ENCODE measurements at places on chromosomes 13 and 19.

DNA sequence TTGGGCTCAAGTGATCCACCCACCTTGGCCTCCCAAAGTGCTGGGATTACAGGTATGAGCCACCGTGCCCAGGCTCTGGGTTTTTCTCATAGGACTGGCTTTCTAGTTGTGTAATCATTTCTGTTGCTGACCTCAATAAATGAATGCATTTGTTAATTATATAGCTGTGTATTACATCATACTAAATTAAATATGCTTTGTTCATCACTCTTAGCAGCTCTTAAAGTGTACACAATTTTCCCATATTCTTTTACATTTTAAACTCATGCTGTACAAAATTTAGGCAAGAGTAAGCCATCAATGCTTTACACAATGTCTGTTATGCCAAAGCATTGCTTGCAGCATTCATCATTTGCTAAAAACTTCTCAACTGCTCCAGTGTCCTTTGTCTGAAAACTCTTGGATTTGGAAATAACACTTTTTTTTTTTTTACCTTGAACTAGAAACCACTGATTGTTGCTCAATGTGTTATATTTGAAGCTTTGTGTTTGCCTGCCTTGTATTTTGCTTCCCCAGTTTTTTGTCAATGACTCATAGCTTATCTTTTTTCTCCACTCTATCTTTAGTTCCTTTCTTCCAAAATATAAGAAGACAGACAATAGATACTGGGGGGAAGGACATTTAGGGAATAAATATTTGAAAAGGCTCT, 31.4 kb downstream of the CCDC122 start:
- no peak for DNase-seq

GRCh38 chr13:105445796-105446195, 1089.7 kb downstream of the EFNB2 start:
- DNase-seq, result no peak

- no peak for DNase-seq
Measured at GRCh38 chr13:47139519-47139918, 242.7 kb upstream of the HTR2A start.

DNA sequence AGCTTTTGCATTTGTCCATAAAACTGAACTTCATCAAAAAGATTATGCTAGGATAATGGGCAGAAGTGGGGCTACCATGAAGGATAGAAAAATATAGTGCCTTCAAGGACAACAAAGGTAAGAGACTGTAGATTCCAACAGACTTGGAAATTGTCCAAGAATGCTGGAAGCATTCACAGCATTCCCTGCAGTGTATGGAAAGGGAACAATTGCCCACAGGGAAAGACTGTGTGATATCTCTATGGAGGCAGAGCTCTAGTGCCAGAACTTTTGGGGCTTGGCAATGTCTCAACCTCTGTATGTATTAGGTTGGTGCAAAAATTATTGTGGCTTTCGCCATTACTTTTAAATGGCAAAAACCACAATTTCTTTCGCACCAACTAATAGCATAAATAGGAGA, 1598.8 kb upstream of the MIR17HG start:
- no peak for DNase-seq

DNA sequence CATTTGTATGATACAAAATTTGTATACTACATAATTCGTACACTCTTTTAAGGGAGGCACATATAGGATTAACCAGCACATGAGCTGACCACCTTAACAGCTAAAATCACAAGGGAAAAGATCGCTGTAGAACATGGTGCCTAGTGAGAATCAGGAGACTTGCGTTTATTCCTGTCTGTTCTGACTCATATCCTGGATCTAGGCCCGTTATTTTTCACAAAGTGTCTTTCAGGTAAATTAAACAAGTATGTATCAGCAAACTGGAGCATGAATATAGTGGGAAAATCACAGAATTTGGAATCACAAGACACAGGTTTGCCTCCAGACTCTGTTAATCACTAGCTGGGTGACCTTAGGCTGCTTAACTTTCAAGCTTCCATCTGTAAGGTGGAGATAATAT, 47.5 kb upstream of the ESD start:
- DNase-seq, result no peak

GRCh38 chr19:33781996-33782395, 14.7 kb upstream of the KCTD15 start:
- no peak for DNase-seq

Measured in CMK (cell line).